ENCODE measurements at places on chromosomes 1 and 21.
A peak's percentile ranks its signal among the peaks of the same experiment; 100 is the strongest.

DNA sequence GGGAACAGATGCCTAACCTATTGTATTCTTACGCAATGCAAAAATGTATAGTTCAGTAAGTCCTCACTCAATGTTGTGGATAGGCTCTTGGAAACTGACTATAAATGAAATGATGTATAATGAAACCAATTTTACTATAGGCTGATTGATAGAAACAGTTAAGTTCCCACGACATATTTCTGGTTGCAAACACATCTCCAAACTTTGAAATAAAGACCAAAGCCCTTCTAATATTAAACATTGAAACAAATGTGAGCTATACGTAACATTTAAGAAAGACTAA, 29.1 kb downstream of the MAP3K21 start:
- no peak for DNase-seq

DNA sequence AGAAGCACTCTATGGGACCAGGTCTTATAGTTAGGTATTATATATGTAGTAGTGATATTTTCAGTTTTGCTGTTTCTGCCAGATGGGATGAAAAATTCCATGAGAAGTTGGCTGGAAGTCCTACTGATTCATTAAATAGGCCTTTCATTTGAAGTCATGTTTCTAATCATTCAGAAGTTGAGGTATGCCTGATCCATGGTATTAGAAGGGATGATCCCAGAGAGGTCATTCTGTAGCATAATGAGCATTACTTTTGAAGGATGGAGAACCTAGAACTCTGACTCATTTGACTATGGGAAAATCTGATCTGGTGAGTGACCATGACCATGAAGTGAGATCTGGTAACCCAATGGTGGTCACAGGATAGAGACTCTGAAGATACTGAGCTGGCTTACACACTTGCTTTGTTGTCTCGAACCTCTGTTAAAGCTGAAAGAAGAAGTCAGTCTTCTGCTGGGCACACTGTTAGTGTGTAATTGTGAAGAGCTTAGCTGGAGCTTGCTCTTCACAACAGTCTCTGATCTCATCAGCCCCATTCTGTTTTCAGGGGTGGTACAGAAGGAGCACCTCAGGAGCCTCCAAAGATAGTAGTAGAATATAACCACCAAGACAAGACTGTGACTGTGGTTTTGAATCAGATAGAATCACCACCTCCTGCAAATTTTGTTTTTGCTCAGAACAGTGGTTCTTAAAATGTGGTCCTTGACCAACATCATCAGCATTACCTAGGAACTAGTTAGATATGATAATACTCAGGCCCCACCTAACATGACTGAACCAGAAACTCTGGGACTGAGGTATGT, 9.0 kb downstream of the MGST3 start:
- DNase-seq = no peak

- DNase-seq = no peak
These were observed 103.2 kb upstream of the RUNX3 start for GRCh38 chr1:25033030-25033827.

DNA sequence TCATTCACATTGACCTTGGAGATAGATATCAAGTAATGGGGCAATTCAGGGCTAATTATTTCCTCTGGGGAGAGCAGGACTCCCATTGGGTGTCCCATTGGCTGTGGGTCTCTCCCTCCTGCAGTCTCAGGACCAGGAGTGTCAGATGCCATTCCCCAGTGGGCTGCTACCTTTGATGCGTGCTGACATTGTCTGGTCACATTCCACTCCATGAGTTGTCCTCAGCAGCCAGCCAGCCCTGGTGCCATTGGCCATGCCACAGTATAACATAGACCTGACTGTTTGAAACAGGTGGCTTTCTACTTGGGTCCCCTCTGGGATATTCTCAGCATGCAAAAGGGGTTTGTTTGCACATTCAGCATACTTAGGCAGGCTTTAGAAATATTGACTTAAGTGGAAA, 118.5 kb downstream of the MRPS6 start:
- no peak for DNase-seq

DNA sequence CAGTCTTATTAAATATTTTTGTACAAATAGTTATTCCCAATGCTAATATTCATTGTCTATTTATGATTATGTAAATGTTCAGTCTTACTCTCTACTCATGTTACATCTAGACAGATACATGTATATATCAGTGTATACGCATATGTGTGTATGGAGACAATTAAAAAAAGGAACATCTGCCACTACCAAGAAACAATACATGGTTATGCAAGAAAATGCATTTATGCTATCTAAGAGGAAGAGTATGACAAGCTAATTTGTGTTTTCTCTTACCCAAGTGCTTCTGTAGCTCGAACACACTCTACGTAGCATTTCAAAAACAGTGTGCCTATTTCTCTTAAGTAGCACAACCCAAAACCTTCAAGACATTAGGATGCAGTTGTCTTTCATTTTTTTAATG, 6.1 kb upstream of the RLF start:
- no peak for DNase-seq

DNA sequence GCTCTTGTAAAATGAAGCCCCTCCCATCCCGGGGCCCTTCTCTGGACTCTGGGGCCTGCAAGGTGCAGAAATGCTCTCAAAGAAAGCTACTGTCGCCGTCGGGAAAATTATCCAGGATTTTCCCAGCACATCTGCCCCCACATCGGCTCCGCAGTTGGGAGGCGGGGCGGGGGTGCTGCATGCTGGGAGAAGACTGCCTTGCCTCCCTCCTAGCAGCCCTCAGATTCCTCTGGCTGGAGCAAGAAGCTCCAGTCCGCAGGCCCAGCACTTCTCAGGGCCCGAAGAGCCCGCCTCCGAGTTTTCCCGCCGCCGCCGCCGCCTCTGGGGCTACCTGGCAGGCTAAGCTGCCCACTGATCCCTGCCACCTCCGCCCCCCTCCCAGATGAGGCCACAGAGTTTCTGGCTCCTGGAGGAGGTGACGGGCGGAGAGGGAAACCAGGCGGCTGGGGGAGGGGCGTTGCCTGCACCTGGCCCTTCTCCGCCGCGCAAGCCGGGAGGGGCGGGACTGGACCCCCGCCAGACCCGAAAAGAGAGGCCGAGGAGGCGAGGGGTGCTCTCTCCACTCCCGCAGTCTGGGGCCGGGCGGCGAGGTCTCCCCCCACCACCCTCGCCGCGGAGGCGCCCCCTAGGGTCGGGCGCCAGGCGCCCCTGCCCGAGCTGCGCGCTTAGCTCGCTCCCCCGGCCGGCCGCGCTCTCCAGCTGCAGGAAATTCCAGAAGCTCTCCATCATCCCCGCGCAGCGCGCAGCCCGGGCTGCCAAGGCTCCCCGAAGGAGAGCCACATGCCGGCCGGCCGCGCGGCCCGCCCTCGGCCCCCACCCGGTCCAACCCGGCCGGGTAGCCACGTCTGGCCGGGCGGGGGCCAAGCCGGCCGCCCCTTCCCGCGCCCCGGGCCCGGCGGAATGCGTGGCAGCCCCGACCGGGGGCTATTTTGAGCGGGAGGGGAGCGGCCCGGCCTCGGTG, 28.8 kb downstream of the AHDC1 start:
- DNase-seq = peak; percentile 93

DNA sequence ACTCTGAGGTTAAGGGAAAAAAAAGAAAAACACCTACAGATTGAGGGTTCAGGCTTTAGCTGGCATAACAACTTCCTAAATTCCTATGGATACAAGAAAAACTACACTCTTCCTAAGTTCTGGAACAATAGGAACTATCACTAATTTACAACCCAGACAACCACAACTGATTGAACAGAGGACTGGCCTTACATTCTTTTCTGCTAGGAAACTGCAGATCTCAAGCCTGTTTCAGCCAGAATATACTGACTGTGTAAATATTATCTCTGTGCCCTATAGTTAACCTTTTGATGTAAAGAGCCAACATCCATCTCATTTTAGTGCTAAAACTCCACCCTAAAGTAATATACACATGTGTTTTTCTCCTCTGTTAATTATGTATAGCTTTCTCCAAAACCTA, 1186.5 kb upstream of the TMPRSS15 start:
- no peak for DNase-seq

DNA sequence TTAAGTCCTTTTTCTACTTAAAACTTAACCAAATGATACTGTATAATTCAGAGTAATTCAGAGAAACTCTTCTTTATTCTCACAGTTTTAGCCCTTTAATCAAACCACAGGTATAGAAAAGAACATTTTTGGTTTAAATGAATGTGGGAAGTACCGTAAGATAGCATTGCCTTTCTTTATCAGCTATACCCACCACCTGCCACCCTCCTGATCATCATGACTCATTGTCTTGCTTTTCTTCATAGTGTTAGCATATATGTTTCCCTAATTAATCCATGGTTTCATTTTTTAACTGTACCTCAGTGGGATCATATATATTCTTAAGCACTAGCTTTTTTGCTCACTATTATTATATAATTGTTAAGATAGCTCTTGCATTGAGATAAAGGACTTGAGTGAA, 27.5 kb upstream of the ANGPTL1 start:
- DNase-seq = no peak

GRCh38 chr1:220751111-220751510, 3.0 kb downstream of the MTARC2 start:
- peak; percentile 58 for DNase-seq

- DNase-seq = no peak
These were observed 55.5 kb downstream of the SIM2 start for GRCh38 chr21:36754241-36754898.

DNA sequence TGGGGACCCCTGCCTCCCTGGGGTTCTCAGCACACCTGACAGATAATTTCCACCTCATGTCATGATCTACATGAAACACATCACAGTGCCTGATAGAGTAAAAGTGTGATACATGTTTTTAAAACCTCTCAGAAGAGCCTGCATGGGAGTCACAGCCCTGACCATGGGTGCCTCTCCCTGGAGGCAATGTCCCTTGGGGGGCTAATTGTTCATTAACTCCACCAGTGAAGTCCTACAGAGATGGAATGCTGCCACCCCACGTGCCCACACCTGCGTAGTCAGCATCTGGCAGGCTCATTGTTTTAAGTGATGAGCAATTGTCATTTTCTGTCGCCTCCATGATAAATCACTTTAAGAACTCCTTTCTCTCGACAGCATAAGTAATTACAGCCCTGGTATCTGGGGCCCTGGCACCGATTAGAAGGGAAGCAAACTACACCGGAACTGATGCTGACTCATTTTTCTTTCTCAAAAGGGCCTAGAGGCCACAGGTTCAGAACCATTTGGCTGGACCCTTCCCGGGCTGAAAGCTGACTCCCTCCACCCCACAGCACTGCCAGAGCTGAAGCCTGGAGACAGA, 109.6 kb upstream of the GJB5 start:
- no peak for DNase-seq

- no peak for DNase-seq
These were observed 191.7 kb upstream of the KCTD3 start for GRCh38 chr1:215375381-215375780.

- no peak for DNase-seq
These were observed 1.9 kb upstream of the PTPRU start for GRCh38 chr1:29234471-29234870.

DNA sequence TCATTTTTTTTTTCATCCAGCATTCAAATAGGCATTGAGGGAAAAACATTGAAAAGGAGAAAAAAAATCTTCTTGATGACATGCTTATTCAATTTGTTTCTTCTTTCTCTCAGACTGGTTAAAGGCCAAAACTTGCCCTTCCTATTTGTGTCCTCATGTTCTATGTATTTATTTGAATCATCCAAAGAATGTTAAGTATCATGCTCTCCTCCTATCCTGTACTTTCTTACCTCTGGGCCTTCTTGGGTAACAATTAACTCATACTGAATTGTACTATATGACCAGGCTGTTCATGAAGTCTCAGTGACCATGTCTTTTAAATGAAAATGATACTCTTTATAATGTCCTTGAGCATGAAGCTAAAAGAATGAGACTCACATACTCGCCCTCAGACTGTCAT, 36.5 kb upstream of the DENND1B start:
- DNase-seq = no peak

DNA sequence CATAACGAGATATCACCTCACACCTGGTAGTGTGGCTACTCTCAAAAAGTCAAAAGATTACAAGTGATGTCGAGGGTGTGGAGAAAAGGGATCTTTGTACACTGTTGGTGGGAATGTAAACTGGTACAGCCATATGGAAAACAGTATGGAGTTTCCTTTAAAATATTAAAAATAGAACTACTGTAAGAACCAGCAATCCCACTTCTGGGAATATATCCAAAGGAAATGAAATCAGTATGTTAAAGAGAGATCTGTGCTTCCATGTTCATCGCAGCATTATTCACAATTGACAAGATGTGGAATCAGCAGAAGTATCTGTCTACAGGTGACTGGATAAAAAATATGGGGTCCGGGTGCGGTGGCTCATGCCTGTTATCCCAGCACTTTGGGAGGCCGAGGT, 7.6 kb upstream of the PIK3C2B start:
- no peak for DNase-seq

DNA sequence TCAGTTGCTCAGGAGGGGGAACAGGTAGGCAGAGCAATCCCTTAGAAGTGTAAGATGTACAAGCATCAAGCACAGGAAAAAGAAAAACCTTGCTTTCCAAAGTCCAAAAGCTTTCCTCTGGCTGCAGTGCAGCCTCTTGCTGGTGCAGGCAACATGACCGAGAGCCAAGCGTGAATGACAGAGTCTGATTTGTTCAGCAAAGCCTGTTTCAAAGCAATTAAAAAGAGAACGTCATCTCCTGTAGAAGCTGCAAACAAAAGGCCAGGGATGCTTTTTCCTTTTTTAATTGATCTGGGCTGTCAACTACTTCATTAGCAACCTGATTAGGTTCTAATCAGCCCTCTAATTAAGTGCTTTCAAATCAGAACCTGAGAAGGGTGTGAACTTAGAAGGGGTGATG, 38.2 kb upstream of the PLA2G2C start:
- no peak for DNase-seq

DNA sequence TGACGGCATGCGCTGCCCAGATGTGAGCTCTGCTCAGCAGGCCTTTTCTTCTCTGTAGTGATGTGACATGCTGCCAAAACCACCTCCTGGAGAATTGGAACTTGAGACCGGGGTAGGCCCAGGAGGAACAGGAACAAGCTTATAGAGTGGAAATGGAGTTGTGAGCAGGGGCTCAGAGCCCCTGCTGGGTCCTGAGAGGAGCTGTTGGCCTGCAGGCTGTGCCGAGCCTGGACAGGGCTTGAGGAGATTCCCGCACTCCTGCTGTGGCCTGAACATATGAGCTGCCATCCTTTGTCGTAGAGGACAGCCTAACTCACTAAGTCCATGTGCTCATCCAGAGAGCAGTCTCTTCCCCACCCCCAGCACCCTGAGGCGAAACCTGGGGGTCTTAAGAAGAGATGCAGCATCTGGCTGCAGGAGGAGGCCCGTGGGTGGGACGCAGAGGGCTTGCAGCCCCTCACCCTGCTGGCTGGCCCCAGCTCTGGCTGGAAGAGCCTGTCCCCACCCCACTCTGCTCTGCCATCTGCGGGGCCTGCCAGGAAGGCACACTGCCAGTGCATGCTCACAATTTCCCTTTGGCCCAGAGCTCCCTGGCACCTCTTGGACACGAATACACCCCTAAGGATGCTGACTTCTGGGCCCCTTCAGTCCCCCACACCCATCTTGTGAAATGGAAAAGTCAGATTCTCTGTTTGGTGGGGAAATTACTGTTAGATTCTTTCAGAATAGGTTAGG, 42.5 kb downstream of the PTPRF start:
- DNase-seq = no peak
